Smooth muscle cell of the brain vasculature (primary cell): ENCODE measurements at places on chromosomes 11 and 22.

DNA sequence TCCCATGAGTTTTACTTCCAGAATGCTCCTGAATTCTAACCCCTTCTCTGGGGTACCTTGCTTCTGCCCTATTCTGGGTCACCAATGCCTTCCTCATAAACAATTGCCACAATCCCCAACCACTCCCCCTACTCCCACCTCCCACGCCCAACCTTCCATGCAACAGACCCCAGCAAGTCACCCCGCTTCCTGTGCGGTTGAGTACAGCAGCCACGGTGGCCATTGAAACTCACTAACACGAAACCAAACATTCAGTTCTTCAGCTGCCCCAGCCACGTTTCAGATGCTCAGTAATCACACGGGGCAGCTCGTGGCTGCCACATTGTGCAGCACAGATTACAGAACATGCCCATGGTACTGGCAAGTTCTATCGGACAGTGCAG lies 3.7 kb upstream of the BCR start:
- no peak for DNase-seq

- DNase-seq, result no peak
Observed at GRCh38 chr11:105049481-105049880, 4.3 kb upstream of the CARD16 start.

GRCh38 chr22:50660306-50660705 lies 12.3 kb upstream of the SHANK3 start:
- no peak for DNase-seq

DNA sequence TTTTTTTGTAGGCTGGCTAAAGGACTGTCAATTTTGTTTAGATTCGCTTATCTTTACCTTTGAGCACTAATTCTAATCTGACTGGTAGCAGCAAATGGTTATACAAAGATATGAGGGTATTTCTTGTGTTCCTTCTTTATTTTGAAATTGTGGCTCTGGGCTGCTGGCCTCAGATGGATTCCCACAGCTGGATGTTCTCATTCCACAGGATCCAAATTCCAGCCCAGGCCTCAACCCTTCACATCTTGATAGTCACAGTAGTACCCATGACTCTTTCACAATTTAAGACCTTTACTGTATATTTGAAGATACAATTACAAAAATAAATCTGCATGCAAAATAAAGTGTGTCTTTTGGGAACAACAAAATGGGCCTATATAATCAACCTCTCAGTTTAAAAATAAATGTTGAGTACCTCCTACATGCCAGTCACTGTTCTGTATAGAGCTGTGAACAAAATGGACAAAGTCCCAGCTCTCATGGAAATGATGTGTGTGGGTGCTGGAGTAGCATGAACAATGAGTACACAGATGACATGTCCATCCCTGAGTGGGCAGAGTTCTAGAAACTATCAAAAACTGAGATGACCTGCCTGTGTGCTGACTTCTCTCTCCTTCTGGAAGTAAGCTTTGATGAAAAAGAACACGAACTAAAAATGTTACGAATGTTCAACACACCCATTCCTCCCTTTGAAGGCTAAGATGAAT lies 51.7 kb upstream of the FBXO3 start:
- no peak for DNase-seq

- DNase-seq, result no peak
Observed at GRCh38 chr22:19714312-19715187, at the start of gene SEPTIN5. TSS of gene SEPTIN5 (plus strand) at chr22:19714503. CDS start at chr22:19714589, 86 bp downstream.

- DNase-seq, result no peak
Observed at GRCh38 chr11:119490253-119491006, 67.5 kb upstream of the THY1 start.
